ENCODE measurements at places on chromosomes 12 and 14.
A peak's percentile ranks its signal among the peaks of the same experiment; 100 is the strongest.

- no peak for DNase-seq
Measured at GRCh38 chr14:37816135-37816534, 220.7 kb downstream of the TTC6 start.

DNA sequence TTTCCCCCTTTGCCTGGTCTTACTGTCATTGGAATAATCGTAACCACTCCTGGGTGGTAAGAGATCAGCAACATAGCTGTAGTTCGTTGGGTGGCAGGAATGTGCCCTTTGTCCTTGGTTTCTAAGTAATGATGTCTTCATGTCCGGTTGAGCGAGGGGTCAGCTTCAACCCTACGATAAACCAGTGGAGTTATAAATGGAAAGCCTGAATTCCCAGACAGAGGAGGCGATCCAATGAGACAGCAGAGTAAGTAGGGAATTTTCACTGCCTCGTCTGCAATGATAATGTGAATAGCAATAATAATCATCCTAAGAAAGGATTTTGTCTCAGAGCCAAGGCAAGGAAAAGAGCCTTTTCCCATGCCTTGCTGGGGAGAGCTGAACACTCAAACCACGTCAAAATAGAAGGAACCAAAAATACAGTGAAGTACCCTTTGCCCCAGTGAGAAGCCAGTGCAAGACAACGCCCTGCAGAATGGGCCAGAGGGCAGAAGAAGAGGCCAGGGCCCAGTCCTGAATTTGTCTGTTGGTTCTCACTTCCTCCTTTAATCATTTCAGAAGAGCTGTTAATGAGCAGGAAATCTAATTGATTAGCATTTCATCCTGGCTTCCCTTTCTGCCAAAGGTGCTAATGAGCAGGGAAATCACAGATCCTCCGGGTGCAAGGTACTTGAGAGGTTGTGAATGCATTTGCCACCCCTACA, 330.7 kb downstream of the CACNA1C start:
- no peak for DNase-seq

- no peak for DNase-seq
Measured at GRCh38 chr12:57935331-57935730, 6.0 kb upstream of the ATP23 start.

DNA sequence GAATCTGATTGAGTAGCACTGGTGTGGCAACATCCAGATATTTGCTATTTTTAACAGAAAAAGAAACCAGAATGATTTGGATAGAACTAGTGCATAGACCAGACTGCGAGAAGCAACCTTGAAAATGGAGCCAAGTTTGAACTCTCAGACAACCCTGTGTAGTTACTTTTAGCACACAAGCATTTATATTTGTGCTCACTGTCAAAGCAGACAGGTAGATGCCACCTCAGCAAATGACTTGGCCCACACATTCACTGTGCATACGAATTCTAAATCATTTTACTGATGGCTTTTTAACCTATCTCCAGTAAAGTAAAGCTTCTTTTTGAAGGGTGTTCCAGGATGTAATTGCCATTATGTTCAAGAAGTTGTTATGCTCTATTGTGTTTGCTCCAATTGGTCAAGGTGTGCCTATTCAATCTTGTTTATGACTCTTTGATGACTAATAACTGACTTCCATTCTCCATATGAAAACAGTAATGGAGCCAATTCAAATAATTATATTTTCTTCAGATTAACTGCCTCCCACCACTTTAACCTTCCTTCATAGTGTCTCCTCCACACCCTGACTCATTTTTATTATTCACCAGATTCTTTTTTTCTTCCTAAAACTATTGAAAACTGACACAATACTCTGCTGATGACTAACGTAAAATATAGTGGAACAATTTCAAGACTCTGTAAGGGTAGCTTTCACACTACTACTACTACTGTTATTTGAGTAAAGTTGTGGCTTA, 138.5 kb downstream of the CCER1 start:
- DNase-seq, result no peak

- DNase-seq, result no peak
Measured at GRCh38 chr14:32038876-32039275, 38.2 kb upstream of the ARHGAP5 start.

- DNase-seq, result no peak
Measured at GRCh38 chr12:96237035-96237434, 42.9 kb downstream of the ELK3 start.

- no peak for DNase-seq
Measured at GRCh38 chr14:95659293-95659989, 26.8 kb upstream of the TCL1B start.

- DNase-seq, result no peak
Measured at GRCh38 chr12:76864791-76865400, 13.9 kb downstream of the CSRP2 start.

- DNase-seq, result no peak
Measured at GRCh38 chr14:105605464-105606304, 79.3 kb downstream of the TMEM121 start.

DNA sequence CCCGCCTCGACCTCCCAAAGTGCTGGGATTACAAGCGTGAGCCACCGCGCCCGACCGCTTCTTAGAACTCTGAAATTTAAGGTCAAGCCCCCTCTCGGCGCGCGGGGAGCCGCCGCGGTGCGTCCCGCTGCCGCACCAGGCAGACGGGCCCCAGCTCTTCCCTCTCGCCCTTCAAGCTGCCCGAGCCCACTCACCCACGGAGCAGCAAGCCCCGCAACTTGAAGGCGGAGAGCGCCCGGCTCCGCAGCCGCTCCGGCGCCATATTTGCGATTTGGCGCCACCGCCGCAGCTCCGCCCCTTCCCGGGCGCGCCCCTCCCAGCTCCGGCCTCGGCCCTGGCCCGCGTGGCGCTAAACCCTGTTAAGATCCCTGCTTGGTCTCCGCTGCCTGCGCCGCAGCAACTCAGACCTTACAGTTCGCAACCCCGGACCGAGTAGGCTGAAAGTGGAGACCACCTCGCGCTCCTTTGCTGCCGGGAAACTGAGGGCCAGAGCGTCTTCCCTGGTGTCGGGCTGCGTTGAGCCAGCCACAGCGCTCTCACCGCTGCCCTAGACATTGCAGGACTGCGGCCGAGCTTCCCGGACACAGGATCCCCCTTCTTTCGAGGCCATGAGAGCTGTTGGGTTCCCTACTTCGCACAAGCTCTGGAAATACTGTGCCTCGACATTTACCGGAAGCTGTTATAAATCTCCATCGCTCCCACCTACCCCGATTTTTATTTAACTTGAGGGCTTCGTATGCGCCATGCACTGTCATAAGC, at the start of gene POLE2:
Gene POLE2, minus strand, starts transcription at position 273 of the 759 bp plus-strand sequence. Its CDS starts 11 bp downstream, at position 262.
- peak; percentile 40 for DNase-seq

DNA sequence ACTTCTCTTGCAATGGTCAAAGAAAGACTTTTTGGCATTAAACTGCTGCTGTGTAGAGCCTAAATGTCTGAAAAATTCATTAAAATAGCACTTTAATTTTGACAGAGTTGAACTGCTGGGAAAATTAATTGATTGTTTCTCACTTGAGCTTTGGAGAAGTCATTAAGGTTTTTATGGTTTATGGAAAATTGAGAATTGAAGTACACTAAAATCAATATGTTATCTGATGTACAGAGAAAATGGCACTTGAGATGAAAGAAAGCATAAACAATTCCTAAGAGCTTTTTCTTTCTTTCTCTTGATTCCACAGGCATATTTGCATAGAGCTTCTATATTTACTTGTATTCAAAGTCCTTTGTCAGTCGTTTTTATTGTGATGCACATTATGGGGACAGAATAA, 188.5 kb upstream of the CAND1 start:
- no peak for DNase-seq

- no peak for DNase-seq
Measured at GRCh38 chr14:61479746-61480502, 158.5 kb downstream of the PRKCH start.

- DNase-seq, result no peak
Measured at GRCh38 chr12:102300824-102301461, 103.3 kb upstream of the PMCH start.

DNA sequence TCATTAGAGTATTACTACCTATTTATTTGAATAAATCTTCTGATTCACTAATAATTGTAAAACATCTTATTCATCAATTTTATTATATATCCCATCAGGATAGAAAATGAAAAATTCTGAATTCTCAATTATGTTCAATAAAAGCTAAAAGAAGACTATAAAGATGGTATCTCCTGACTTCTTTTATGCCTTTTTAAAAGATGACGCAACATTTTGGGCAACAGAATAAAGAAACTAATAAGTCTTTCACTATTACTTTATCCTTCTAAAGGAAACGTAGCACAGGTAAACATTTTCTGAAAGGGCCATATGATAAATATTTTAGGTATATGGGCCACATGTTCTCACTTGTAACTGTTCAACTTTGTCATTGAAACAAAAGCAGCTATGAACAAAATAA, 10.1 kb upstream of the ATXN7L3B start:
- no peak for DNase-seq

- DNase-seq, result no peak
Measured at GRCh38 chr14:99095369-99095768, 176.6 kb downstream of the BCL11B start.

- DNase-seq, result no peak
Measured at GRCh38 chr14:94176808-94177207, 2.7 kb downstream of the PPP4R4 start.

DNA sequence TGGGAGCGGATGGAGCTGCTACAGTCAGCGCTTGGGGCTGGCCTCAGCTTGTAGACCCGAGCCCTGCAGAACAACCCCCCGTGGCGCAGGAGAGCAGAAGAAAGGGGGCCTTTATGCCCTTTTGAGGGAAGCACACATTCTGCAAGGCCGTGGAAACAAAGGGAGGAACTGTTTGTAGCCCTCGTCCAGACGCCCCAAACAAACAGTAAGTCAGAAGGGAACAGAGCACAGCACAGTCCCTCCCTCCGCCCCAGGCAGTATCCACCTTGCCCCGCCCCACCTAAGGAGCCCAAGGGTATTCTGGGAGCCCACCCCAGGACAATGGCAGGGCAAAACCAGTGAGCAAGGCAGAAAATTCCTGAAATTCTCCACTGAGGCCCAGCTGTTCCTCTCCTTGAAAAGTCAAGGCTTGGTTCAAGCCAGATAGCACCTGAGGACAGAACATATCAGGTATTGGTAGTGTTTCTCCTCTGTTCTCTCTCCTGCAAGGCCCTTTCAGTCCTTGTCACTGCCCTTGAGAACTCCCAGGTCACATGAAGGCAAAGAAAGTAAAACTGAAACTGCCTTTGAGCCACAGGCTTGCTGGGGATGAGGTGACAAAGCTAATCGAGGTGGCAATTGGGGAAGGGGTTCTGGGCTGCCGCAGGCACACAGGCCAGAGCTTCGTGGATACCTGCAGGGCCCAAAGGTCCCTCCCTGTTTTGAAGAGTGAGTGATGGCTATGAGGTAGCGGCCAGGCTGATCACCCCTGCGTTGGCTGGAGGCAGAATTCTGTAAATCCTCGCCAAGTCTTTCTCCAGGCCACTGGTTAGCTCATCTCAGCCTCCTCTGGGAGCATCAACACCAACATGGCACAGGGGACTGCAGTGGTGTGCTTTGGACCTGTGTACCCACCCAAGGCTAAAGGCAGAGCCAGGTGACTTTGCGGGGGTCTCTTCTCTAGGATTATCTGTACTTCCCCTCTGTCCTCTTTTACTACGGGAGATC, 499 bp downstream of the DGLUCY start:
- DNase-seq, result peak; percentile 41

GRCh38 chr12:124906606-124907261, 7.7 kb downstream of the UBC start:
- peak; percentile 70 for DNase-seq

DNA sequence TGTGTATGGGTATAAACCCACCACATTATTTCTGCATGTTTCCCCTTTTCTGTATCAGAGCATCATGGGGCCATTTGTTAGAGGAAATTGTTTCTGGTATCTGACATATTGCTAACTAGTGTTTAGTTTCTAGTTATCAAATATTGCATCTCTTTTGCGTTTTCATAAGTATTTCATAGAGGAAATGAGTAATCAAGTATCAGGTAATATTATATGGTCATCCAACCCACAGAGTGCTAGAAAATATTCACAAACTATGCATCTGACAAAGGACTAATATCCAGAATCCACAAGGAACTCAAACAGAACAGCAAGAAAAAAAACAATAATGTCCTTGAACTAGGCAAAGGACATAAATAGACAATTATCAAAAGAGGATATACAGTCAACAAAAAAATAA, 258.9 kb upstream of the LRIG3 start:
- DNase-seq, result no peak
